ENCODE measurements at places on chromosomes 7 and 10.

GRCh38 chr7:51340029-51340838 is 23.6 kb upstream of the COBL start:
- DNase-seq: no peak

DNA sequence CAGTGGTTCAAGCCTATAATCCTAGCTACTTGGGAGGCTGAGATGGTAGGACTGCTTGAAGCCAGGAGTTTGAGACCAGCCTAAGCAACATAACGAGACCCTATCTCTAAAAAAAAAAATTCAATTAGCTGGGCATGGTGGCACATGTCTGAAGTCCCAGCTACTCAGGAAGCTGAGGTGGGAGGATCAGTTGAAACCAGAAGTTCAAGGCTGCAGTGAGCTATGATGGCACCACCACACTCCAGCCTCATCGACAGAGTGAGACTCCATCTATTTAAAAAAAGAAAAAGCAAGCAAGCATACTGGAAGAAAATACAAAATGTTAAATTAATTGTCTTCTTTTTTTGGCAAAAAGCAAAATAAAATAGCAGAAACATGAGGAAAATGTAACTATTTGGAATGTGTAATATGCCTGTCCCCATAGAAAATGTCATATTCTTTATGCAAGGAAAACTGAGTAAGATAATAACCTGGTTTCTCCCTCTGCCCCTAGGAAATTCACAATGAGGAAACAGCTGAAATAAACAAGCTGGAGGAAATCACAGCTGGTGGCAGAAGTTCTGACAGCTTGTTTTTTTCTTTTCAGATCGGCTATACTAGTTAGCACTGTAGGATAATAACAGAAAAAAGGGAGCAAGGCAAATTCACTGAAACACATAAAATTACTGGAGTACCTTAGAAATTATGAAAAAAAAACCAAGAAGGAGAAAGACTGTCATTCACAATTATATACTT is 48.5 kb downstream of the HERPUD2 start:
- no peak for DNase-seq

- DNase-seq: no peak
These were observed 596.6 kb upstream of the CELF2 start for GRCh38 chr10:10421071-10421470.

DNA sequence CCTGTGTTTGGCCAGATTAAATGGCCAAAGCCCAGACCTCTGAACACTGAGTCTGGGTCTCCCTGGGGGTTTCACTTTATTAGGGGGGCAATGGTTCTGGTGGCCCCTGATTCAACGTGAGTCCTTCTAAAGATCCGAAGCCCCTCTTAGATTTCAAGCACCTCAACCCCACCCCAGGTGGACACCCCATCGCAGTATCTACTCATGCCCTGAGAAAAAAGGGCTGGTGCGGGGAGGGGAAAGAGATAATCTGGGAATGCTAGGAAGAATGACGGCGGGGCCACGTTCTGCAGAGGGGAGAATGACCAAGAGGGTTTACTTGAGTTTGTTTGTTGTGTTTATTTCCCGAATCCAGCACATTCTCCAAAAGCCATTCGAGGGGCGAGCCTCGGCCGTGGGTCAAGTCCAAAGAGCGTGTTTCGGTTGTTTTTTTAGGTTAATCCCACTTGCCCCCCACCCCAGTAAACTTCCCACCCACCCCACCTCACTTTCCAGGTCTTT is 832 bp downstream of the PDLIM1 start:
- no peak for DNase-seq

- no peak for DNase-seq
These were observed 36.0 kb downstream of the CLEC2L start for GRCh38 chr7:139559364-139560105.

- DNase-seq: no peak
These were observed 299.9 kb upstream of the ZMIZ1 start for GRCh38 chr10:78768876-78769275.

DNA sequence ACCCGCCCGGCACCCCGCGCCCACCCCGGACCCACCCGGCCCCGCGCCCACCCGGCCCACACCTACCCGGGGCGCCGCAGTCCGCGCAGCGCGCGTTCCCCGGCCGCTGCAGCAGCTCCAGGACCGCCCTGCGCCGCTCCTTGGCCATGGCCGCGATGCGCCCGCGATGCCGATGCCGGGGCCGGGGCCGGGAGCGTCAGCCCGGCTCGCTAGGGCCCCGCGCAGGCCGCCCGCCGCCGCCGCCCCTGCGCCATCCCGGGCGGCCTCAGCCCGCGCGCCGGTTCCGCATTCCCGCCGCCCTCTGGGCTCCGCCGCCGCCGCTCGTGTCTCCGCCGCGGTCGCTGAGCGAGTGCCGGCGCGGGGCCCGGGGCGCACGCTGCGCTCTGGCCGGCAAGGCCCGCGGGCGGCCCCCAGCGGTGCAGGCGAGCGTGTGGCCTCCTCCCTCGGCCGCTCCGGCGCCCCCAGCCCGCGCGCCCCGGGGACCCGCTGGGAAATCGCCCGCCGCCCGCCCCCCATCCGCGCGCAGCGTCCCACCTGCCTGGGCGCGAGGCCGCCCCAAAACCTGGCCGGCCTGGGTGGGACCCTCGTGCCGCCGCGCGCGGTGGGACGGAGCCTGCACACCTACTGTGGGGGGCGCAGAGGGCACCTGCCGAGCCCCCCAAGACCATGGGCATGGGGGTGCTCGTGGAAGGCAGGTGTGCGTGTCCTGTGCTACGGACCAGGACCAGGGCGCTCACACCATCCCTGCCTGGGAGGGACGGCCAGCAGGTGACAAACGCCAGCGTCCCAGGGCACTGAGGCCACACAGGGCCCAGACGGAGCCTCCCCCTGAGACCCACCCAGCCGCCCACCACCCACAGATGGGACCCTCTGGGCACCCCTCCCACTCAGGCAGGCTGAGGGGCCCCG is at the start of gene ADAP1:
TSS of gene ADAP1 (minus strand) at position 351 of the 909 bp plus-strand sequence. CDS start at position 148, 203 bp downstream.
- no peak for DNase-seq

DNA sequence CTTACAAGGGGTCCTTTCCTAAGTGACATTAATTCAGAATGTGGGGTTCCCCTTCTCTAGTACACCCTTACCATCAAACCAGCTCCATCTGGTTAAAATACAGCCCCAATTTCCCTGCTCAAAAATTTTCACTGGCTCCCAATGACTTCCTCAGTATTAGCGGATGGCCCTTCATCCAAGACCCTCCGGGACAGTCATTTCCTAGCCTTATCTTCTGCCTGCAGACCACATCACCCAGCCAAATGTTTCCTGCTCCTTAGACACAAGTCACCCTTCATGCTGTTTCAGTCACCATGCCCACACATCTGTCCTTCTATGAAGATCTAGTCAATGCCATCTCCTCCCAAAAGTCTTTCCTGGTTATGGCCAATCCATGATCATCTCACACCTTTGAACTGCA is 45.2 kb downstream of the PARD3 start:
- DNase-seq: no peak

Measured in stimulated activated CD4-positive, alpha-beta T cell treated with anti-CD3 and anti-CD28 coated beads, Interleukin-1b, Interleukin-23, amount 100 ng/mL, for 1 hour (primary cell).